ENCODE measurements at places on chromosomes 11 and 22. TPM values are rescaled to one million over a fixed set of nuclear protein-coding genes. Genes with fewer than 3 reads are reported as not detected.

CCDC87 gene
- total RNA-seq = 0.25 TPM

ANO9 gene
- total RNA-seq = 1.3 TPM

GAB2 gene
- 17.2 TPM for total RNA-seq

SCGB1A1 gene
- not detected for total RNA-seq

NLRP6 gene
- 0.32 TPM for total RNA-seq
